Glutamatergic neuron (in vitro differentiated cells): ENCODE measurements at places on chromosomes 7 and 10. TPM values are rescaled to one million over a fixed set of nuclear protein-coding genes. Genes with fewer than 3 reads are reported as not detected.

TMEM176B gene
- 0.44 TPM for total RNA-seq

HGF gene
- total RNA-seq = not detected

LEP gene
- total RNA-seq = not detected

CHAT gene
- 15.4 TPM for total RNA-seq

CCAR1 gene
- 85.5 TPM for total RNA-seq

ZFYVE27 gene
- total RNA-seq = 48.5 TPM

SNX10 gene
- 6.1 TPM for total RNA-seq

GPR22 gene
- not detected for total RNA-seq

NYAP1 gene
- 36.6 TPM for total RNA-seq

- DNase-seq = no peak
These were observed 217.2 kb downstream of the ANK3 start for GRCh38 chr10:60172363-60172990.

- no peak for DNase-seq
These were observed 15.0 kb downstream of the FZD9 start for GRCh38 chr7:73448609-73449008.

DNA sequence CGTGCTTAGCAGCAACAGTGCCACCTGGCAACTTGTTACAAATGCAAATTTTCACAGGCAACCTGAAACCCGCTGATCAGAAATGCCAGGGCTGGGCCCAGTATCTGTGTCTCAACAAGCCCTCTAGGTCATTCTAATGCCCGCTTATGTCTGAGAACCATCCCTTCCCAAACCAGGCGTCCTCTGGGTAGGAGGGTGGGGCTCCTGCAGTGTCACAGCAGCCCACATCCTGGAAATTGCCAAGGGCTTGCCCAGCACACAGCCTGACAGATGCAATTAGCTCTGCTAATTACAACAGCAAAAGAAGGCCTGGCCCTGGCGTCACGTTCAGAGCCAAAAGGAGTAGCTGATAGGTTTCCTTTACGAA, 15.9 kb downstream of the ITPRIP start:
- DNase-seq = no peak

DNA sequence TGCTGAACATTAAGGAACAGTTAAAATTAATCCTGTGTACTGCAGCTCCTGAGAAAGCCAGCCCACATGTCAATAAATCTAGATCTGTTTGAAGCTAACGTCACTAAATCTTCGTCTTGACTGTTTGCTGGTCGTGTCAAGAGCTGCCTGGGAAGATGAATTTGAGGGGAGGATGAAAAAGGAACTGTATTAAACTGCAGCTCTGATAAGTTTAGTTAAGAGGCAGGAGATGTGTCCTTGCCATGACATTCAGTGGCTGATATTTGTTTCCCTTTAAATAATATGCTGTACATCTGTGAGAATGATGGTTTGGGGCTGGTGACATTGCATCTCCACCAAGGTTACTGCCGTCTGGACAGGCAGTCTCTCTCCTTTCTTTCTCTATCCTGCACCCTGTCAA, 435.3 kb downstream of the LRMDA start:
- no peak for DNase-seq

DNA sequence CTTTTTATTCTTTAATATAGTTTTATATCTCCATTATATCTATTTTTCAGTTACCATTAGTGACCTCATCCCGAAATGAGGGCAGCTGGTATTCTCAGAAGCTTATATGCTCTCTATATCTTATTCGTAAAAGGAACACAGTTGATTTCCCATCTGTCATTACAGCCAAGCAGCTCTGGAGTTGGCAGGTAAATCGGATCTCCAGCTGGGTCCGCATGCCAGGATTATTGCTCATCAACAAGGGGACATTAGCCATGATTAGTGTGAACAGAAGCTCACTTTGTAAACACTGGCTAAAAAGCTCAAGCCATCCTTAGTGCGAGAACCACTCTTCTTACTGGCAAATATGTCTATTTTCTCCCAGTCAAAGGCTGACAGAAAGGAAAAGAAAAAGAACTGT, 180.3 kb downstream of the NPSR1 start:
- no peak for DNase-seq

GRCh38 chr10:112045938-112046337, 137.6 kb downstream of the GPAM start:
- DNase-seq = no peak

DNA sequence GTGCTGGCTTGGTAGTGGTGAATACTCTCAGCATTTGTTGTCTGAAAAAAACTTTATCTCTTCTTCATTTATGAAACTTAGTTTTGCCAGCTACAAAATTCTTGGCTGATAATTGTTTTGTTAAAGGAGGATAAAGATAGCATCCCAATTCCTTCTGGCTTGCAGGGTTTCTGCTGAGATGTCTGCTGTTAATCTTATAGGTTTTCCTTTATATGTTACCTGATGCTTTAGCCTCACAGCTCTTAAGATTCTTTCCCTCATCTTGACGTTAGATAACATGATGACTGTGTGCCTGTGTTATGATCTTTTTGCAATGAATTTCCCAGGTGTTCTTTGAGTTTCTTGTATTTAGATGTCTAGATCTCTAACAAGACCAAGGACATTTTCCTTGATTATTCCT, 9.9 kb upstream of the MRPS33 start:
- DNase-seq = no peak

GRCh38 chr10:107899502-107900062, 735.1 kb upstream of the SORCS1 start:
- no peak for DNase-seq

- DNase-seq = peak; percentile 62
These were observed 56.9 kb upstream of the EZH2 start for GRCh38 chr7:148940702-148941597.

GRCh38 chr10:119761106-119761505, 35.3 kb downstream of the INPP5F start:
- no peak for DNase-seq

- DNase-seq = no peak
These were observed 31.6 kb downstream of the GRB10 start for GRCh38 chr7:50751146-50751545.
